ENCODE measurements at places on chromosomes 7 and 10.

DNA sequence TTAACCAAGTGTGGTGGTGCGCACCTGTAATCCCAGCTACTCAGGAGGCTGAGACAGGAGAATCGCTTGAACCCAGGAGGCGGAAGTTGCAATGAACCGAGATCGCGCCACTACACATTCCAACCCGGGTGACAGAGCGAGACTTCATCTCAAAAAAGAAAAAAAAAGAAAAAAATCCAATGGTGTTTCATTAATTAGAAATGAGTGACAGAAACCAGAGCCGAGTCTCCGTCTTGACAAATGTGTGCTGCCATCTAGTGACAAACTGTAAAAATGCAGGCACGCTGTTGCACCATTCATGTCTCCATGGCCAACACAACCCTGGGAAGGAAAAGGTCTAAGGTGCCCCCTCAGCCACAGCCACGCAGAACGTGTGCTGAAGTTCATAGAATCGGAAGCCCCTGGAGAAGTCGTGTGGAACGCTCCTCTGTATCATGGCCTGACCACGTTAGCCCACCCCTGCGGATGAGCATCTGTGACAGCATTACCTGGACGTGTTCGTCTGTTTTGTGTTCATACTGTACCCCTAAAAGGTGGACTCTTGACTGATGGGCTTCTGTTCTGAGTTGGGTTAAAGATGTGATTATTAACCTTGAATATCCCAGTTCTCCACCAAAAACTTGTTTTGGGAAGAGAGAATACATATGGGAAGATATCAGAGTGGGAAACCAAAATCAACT lies 94.9 kb downstream of the LYZL2 start:
- DNase-seq, result no peak

GRCh38 chr10:73655257-73655989 lies 406 bp downstream of the SYNPO2L start:
- DNase-seq, result no peak

DNA sequence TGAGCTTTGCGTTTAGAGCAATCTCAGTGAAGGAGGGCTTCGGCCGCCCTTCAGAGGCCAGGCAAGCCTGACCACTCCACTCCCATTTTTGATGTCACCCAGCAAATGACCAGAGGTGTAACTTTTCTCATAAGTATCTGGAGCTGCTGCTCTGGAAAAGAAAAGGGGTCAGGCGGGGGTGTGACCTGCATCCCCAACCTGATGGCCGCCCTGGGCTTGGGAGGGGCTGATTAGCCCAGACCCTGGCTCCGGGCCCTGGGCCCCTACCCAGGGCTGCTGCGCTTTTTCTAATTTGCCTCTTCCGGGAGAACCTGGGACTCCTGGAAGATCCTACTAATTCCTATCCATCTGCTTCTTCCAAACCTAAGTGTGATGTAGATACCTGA lies 9.6 kb upstream of the EBF3 start:
- DNase-seq, result no peak

GRCh38 chr10:12719365-12719764 lies 282.1 kb downstream of the CCDC3 start:
- no peak for DNase-seq

DNA sequence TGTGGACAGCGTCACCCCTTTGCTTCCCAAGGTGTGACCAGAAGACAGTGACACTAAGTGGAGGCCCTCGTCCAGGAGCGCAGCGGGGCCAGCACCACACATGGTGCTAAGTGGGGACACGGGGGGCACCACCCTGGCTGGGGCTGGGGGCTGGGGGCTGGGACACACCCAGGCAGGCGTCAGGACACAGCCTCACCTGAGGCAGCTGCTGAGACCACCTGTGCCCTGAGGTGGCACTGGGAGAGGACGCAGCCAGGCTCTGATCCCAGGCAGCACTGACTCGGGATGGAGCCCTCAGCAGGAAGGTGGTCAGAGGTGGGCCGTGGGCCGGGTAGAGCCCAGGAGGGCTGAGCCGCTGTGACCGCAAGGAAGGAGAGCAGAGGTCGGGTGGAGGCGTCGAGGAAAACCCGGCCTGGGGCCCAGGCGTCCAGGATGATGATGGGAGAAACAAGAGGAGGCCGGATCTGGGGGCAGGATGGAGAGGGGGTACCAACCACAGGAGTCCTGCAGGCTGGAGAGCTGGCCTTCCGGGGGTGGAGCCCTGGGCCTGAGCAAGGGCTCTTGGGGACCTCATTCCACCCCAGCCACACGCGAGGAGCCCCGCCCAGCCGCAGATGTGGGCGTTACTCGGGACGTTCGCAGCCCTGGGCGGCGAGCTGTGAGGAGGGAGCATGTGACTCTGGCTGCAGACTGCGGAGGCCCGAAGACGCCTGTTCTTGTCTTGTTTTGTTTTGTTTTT lies 22.5 kb downstream of the LRRC27 start:
- DNase-seq, result no peak

GRCh38 chr10:110504111-110504735 lies 6.5 kb downstream of the DUSP5 start:
- DNase-seq, result no peak

- DNase-seq, result no peak
Measured at GRCh38 chr10:47379445-47379785, 4.7 kb downstream of the ZNF488 start.

DNA sequence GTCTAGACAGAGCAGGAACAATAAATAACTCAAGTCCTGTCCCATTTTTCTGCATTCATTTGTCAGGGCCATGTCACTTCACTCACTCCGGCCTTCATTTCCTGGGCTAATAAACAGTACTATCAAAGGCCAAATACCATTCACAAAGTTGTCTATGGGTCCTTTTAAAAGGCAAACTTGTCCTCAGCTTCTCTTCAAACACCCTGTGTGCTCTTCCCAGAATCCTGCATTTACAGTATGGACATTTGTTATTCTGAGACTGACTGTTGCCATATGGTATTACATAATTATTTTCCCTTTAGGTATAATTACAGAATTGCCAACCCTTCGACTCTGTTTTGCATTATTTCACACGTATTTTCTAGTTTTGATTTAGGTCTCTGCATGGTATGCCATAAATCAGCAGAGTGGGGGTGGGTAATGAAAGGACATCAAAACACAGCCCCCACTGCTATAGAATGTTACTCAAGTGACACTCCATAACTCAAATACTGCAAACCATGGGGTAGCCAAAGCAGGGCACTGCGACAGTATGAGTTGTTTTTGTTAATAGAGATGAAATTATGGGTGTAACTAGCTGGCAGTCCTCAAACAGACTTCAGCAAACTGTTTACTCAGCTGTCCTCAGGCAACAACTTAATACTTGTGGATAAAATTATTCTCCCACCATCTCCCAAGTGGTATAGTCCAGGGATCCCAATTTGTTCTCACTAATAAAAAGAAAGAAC lies 183.7 kb downstream of the TRIL start:
- no peak for DNase-seq

DNA sequence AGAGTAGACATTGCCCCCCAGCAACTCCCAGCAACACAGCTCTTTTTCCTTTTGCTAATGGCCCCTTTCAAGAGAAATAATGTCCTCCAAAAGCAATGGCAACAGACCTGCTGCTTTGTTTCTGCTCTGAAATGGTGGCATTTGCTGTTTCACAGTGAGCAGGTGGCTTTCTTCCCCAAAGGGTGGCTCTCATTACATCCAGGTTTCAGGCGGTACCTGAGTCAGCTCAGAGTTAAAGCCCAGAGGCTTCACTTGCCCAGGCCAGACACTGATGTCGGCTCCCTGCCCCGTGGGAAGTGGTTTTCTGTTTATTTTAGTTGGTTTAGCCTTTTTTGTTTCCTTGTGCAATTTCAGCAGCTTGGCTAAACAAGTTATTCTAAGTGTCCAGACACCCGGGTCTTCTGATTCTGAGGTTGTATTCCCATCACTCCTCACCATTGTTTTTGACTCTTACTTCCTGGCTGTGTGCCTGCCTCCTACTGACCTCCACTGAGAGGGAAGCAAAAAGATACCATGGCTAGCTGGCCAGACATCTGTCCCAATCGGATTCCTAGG lies 7.8 kb upstream of the ATOH7 start:
- no peak for DNase-seq

GRCh38 chr7:155799514-155799913 lies 12.7 kb downstream of the SHH start:
- no peak for DNase-seq

DNA sequence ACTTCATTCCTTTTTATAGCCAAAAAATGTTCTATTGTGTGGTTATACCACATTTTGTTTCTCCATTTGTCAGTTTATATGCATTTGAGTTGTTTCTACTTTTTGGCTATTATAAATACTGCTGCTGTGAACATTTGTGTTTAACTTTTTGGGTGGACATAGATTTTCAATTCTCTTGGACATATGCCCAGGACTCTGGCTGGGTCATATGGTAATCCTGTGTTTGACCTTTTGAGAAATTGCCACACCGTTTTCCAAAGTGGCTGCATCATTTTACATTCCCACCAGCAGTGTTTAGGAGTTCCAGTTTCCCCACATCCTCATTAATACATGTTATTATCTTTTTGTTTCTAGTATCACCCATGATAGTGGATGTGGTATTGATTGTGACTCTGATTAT lies 39.4 kb downstream of the CSGALNACT2 start:
- no peak for DNase-seq

DNA sequence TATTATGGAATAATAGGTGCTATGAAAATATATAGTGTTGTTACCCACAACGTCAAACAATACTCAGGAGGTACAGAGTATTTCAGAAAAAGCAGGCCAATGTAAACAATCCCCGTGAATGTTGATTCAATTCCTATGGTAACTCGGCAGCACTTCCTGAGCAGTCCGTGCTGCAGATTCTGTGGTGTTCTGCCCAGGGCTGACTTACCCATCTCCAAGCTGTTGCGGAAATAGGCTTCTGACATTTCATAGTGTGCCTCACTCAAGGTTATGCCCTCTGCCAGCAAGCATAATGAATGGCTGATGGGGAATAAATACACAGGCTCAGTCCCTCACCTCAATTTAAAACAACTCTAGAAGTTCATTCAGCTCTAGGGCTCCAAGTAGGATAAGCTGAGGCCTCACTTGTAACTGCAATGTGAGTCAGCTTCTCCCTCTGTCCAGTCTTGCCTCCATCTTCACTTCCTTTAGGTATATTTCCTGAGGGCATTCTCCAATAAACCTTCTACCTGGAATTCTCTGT lies 177.6 kb downstream of the GNAI1 start:
- DNase-seq, result no peak

DNA sequence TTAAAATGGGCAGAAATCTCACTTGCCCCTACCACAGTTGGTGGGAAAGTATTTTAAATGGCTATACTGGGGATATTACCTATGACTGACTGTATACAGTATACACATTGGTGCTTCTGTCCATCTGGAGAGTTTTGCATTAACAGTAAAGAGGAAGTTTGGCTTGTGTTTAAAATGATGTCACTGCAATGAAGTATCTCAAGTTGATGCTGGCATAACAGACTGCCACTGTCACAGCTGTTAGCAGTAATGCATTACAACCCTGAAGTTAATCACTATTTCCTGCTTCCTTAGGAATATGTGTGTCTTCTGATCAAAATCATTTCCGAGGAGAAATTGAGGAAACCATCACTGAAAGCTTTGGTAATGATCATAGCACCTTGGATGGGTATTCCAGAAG lies 1.9 kb downstream of the DKK1 start:
- DNase-seq, result no peak

- DNase-seq, result no peak
Measured at GRCh38 chr7:1898628-1899185, 228.6 kb downstream of the ELFN1 start.

DNA sequence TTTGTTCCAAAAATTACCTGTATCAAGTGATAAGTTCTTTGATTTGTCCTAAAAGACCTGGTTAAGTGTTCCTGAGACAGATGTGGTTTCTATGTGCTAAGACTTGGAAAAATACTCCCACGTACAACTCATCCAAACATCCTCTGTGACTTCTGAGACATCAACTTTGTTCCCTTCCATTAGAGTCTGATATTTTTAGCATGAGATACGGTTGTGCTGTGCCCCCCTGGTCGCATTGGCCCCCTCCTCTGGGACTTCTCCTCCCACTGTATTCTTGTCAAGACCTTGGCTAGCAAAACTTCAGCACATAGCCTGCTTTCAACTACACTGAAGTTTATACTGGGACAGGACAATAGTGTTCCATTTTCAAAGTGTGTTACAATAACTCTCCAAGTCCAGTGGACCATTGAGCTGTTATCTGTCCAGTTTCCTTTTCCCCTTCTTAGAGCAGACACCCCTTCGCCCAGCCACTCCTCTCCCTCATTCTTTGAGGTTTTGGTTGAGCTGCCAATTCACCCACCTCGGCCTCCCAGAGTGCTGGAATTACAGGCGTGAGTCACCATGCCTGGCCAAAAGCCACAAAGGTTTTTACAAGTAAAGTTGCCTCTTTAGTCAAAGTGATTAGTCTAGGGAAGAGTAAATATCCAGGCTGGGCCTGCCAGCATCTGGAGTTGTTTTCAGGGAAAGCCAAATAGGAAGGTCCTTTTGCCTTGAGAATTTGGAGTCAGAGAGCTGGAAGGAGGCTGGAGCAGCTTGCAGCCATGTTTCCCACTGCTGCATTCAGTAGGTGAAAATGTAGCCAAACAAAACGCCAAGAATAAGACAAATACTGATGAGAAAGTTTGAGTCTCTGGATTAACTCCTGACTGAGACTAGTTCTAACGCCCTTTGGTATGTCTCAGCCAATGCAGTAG lies 17.8 kb upstream of the PDLIM1 start:
- no peak for DNase-seq

GRCh38 chr7:49855281-49855980 lies 82.0 kb downstream of the VWC2 start:
- DNase-seq, result no peak

GRCh38 chr7:90244565-90244908 lies 437 bp upstream of the CFAP69 start:
- DNase-seq, result no peak

- DNase-seq, result no peak
Measured at GRCh38 chr10:114031073-114031972, 12.3 kb upstream of the ADRB1 start.

DNA sequence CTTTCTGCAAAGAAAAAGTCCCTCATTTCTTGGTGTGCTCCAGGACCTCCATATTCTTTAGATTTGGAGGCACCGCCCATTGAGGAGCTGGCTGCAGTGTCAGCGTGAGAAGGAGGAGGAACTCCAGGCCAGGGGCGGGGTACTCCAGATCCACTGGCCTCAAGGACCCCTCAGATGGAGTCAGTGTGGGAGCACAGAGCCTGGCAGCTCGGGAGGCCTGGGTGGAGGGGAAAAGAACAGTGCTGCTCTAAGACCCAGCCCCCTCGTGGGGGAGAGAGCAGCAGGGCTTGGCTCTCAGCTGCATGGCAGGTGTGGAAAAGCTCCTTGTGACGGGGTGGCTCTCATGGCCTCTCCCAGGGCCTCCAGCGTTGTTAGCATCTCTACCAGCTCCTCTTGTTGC lies 70.5 kb downstream of the ITGB1 start:
- no peak for DNase-seq

- DNase-seq, result no peak
Measured at GRCh38 chr7:42914421-42915045, 2.7 kb upstream of the C7orf25 start.

- DNase-seq, result no peak
Measured at GRCh38 chr10:55358539-55358938, 557.5 kb upstream of the PCDH15 start.

- DNase-seq, result no peak
Measured at GRCh38 chr7:36441344-36442022, 51.8 kb downstream of the ANLN start.

Data from esophagus squamous epithelium (tissue), 5 donors.